DMS153 (cell line): ENCODE measurements at places on chromosomes 7 and 10.
A peak's percentile ranks its signal among the peaks of the same experiment; 100 is the strongest.

DNA sequence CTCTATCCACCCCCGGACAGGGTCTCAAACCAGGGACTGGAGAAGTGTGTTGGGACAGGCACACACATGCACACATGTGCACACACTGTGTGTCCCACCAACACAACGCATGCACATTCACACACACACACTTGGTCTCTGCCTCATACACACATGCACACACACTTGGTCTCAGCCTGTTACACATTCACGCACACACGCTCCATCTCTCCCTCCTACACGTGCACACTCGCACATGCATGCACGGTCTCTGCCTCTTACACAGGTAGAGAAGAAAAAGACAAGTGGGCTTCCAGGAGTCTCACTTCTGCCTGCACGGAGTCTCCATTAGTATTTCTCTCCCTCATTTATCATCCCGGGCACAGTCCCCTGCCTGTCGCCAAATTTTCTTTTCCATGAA, 171.2 kb downstream of the EBF3 start:
- DNase-seq: no peak

DNA sequence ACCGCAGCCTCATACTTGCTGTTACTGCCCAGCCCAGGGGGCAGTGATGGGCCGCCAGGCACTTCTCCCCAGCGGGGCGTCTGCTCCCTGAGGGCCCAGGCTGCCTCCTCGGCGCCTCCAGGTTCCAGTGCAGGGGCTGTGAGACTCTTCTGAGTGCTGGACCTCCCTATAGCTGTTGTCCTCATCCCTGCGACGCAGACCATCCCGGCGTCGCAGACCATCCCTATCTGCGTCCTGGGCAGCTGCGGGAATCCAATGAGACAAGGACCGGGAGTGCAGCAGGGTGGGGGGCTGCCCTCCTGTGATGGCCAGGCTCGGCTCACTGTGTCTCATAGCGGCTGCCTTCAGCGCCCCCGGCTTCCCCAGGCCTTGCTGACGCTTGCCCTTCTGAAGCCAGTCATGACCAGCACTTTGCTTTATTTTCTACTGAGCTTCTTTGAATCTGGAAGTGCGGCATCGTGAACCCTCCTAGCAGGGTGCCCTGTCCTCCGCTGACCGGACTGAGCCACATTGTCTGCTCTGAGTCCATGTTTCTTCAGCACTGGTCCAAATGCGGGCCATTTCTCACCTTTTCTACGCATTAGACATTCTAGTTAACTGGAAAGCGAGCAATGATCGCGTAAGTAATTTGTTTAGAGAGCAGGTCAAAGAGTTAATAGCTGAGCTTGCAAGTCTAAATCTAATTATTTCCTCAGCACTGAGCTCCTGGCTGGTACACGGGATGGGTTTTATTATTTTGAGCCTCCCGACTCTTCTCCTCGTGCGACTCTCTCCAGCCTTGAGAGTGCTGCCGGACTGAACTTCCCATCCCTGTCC, 339.5 kb downstream of the WDR37 start:
- no peak for DNase-seq

DNA sequence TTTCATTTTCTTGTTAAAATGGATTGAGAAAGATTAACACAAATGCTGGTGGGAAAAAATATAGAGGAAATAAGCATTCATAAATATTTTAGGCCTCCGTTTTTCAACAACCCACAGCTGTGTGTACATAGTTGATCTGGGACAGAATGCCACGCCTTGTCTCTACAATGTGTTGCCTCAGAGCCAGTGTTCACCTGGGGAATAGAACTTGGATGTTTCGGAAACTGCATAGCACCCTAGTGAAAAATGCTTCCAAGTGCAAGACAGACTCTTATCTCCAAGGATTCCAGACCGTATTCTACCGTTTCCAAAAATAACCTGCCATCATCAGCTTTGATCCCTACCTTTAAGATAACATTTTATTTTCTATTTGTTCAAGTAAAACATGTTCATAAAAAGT, 260.9 kb downstream of the SDK1 start:
- peak; percentile 34 for DNase-seq

DNA sequence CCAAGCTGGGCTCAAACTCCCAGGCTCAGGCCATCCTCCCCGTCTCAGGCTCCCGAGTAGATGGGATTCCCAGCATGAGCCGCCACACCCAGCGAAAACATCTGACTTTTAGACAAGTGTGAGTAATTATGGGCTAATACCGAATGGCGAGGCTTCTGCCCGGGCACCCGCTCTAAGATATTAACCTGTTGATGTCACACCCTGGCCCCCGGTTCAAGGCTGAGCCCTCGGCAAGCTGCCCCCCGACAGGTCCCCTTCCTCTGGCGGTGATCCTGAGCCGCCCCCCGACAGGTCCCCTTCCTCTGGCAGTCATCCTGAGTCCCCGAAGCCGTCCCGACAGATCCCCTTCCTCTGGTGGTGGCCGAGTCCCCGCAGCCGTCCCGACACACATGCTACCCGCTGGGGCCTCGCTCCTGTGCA, 5.2 kb downstream of the PSMG3 start:
- no peak for DNase-seq

GRCh38 chr10:42960491-42960990, 116.3 kb upstream of the RET start:
- DNase-seq: no peak

DNA sequence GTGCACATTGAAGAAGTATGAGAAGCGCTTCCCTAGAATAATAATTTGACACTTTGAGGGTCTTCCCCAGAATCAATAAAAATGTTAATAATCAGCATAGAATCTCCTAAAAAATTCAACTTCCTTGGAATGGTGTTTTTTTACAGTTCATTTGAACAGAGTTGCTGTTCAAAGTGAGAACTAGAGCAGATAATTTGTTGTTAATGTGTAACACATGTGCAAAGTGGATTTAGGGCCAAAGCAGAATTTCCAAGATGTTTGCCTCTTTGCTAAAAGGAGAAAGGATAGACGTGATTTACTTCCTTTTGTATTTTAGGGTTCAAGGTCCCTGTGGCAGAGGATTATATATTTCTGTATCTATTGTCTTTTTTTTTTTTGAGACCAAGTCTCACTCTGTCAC, 73.8 kb downstream of the ZNF277 start:
- DNase-seq: no peak

GRCh38 chr7:150801946-150802771, 1.6 kb downstream of the TMEM176A start:
- peak; percentile 68 for DNase-seq

GRCh38 chr7:144503215-144503614, 99.7 kb upstream of the NOBOX start:
- DNase-seq: no peak

DNA sequence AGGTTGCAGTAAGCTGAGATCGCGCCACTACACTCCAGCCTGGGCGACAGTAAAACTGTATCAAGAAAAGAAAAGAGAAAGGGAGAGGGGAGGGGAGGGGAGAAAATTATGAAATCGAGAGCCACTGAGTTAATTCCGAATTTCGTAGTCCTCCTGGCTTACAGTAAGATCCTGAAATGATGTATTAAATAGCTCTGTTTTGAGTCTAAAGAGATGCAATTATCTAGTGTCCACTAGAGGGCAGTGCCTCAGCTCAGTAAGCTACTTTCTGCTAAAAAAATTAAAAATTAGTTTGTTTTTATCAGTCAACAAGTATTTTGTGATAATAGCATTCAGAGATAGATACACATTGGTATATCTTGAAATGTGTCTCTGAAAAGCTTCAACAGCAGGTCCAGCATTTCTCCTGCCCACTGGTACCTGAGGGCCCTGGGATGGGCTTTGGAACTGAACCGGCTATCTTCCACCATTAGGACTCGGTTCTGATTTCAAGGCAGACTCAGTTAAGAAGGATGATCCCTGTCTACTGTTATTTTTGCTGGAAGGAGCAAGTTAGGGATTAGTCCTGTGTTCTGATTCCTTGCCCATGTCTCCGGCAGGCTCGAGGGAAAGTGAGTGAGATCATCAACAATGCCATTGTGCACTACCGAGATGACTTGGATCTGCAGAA, 19.5 kb downstream of the TSPAN33 start:
- DNase-seq: no peak

- no peak for DNase-seq
Observed at GRCh38 chr7:3179456-3179855, 121.6 kb upstream of the SDK1 start.

- no peak for DNase-seq
Observed at GRCh38 chr10:109866168-109866994, 56.9 kb downstream of the XPNPEP1 start.
